ENCODE measurements at places on chromosomes 2 and 18.
A peak's percentile ranks its signal among the peaks of the same experiment; 100 is the strongest.

DNA sequence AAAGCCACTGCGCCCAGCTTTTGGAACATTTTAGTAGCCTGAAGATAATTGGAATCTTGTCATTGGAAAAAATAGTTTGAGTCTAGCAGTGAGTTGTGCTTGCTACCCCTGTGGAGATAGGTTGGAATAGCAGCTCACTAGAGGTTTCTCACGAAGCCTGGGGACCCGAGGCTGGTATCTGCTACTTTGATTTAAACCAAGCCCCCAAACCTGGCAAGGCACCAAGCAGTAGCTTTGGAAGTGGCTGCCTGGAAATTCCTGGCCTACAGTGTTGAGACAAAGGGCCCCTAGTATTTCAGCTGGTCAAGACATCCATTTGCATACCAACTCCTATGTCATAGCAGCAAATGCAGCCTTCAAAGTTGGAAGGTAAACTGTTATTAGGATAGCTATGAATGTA lies 42.1 kb downstream of the NOP58 start:
- DNase-seq = no peak

GRCh38 chr18:79600141-79600540 lies 79.5 kb upstream of the CTDP1 start:
- DNase-seq = no peak

GRCh38 chr2:205771031-205771430 lies 88.7 kb downstream of the NRP2 start:
- no peak for DNase-seq

DNA sequence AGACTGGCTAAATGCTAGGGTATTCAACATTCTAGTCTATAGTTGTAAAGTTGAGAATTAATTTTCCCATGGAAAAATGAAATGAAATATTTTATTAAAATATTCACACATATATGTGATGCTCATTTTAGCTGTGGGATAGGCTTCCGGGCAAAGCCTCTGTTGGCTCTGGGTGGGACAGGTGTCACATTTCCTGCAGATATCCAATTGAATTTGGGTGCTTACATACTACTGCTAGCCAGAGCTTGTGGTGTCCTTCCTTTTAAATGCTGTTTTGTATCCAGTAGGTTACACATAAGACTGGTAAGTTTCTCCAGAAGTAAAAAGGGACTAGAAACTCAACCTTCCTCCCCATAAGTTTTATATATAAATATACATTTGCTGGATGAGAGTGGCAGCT lies 73.8 kb downstream of the RPRM start:
- DNase-seq = no peak

DNA sequence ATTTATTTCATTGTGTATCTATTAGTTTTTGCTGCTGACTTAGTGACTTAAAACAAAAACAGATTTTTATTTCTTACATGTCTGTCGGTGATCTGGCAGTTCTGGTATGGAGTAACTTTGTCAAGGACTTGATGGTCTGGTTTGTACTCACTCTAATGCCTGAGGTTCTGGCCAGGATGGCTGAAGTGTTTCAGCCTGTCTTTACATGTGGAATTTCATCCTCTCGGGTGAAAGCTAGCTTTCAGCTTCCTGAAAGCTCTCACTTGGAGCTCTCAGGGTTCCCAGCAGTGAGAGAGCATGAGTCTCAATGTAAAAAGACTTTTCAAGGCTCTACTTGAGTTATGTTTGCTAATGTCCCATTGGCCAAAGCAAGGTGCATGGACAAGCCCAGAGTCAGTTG lies 216.4 kb downstream of the NR4A2 start:
- peak; percentile 3 for DNase-seq

DNA sequence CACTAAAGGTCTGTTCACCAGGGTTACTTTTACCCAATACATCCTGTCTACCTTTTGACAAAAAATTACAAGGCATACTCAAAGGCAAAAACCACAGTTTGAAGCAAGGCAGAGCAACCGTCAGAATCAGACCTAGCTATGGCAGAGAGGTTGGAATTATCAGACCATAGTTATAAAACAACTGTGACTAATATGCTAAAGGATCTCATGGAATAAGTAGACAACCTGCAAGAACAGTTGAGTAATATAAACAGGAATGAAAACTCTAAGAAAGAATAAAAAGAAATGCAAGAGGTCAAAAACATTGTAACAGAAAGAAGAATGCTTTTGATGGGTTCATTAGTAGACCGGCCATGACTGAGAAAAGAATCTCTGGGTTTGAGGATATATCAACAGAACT lies 318.8 kb upstream of the KCNH7 start:
- peak; percentile 53 for DNase-seq

GRCh38 chr2:152221839-152222238 lies 46.3 kb upstream of the STAM2 start:
- DNase-seq = peak; percentile 61

GRCh38 chr18:48811401-48811800 lies 139.4 kb downstream of the SMAD7 start:
- DNase-seq = no peak

DNA sequence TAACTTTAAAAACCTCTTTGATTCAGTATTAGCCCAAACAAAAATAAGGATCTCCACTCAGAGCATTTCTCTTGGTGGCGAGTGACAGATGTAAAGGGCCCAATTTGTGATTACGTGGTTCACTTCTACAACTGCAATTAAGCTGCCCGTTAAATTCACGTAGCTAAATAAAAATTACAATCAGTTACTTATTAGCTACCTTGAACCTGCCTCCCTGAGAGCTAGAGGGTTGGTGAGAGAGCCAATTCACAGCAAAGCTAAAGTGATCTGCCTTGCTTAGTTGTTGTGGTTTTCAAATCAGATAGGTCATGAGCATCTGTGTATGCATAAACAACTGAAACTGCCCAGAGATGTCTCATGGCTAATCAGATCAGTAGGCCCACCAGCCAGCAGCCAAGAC lies 156.7 kb downstream of the RNF152 start:
- DNase-seq = no peak

- no peak for DNase-seq
Observed at GRCh38 chr2:98245491-98245890, 100.8 kb upstream of the CNGA3 start.

- DNase-seq = no peak
Observed at GRCh38 chr2:184444623-184445223, 153.6 kb upstream of the ZNF804A start.

DNA sequence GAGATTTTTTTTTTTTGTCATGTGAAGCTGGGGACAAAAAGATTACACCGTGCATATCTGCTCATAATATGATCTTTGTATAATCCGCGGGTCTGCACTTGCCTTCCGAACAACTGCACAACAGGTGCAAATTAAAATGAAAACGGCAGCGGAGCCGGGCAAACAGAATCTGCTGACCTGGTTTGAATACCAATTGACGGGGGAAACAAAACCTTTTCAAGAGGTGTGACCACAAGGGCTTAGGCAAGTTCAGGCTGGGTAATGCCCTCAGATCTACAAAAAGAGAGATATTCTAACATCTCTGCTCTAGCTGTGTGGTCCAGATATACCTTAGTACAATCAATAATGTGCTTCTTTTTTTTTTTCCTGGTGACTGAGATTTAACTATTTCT lies 88.5 kb downstream of the ZEB2 start:
- DNase-seq = no peak

GRCh38 chr2:163852616-163853015 lies 116.8 kb upstream of the FIGN start:
- peak; percentile 16 for DNase-seq

GRCh38 chr2:221605751-221606240 lies 33.7 kb upstream of the EPHA4 start:
- DNase-seq = no peak

GRCh38 chr2:63950414-63950813 lies 68.8 kb downstream of the VPS54 start:
- DNase-seq = no peak

- DNase-seq = peak; percentile 62
Observed at GRCh38 chr2:60533101-60534051, 20.1 kb downstream of the BCL11A start.

DNA sequence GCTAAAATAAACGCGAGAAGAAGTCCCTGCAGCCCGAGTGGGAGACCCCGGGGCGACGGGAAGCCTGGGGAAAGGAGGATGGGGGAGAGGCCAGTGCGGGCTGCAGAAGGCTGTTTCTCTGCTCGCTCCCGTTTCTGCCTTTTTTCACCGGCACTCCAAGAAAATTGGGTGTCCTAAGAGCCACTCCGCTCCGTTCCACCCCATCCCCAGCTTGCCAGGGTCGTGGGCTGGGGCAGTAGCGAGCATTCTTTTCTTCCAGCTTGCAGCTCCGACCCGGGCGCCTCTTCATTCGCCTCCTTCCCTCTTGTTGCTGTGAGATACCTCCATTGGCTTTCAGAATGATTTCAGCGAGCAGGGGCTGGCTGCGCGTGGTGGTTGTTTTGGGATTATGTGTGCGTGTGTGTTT lies 1.1 kb downstream of the HOXD3 start:
- DNase-seq = no peak

GRCh38 chr2:135984199-135985017 lies 1.0 kb downstream of the DARS1 start:
- no peak for DNase-seq

- peak; percentile 78 for DNase-seq
Observed at GRCh38 chr18:49898421-49898820, 85.1 kb upstream of the ACAA2 start.

GRCh38 chr18:58140387-58141325 lies 96.6 kb downstream of the NEDD4L start:
- no peak for DNase-seq

DNA sequence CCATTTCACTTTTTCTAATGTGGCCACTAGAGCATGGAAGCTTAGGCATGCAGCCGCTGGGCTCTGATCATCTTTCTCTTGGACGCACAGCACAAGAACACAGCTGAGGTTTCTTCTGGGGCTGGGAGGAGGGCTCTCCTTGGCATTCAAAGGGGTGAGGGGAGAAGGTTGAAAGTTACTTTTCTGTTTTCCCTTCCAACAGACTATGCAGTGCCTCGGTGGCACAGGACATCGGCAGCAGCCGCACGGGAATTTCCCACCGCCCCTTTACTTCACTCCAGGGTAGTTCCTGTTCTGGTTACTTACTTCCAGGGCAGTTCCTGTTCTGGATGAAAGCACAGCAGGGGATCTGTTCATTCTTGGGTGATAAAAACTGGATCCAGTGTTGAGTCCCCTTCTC lies 18.9 kb upstream of the MAL start:
- no peak for DNase-seq

- DNase-seq = peak; percentile 66
Observed at GRCh38 chr2:233051241-233052149, 8.6 kb upstream of the INPP5D start.

- no peak for DNase-seq
Observed at GRCh38 chr2:119489232-119489952, 34.9 kb downstream of the SCTR start.

GRCh38 chr2:151230627-151231140 lies 31.0 kb downstream of the RBM43 start:
- no peak for DNase-seq

DNA sequence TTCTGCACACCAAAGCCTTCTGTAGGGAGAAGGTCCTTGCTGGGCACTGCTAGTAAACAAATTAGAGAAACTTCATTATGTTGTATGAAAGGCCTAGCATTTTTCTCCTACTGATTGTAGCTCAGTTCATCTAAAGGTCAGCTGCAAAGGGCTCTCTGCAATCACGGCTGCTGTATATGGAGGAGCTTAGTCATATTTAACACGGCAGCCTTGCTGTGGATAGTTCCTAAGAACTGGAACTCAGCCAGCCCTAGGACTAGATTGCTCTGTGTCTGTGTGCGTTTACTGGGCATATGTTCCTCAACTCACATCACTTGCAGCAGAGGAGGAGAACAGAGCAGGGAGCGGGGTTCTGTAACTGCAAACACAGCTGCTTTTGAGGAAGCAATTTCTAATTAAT lies 1103.9 kb upstream of the KLHL29 start:
- DNase-seq = peak; percentile 12

- DNase-seq = peak; percentile 51
Observed at GRCh38 chr18:2847317-2848246, 776 bp downstream of the EMILIN2 start.

GRCh38 chr2:55732854-55733253 lies 39.2 kb upstream of the PNPT1 start:
- no peak for DNase-seq

DNA sequence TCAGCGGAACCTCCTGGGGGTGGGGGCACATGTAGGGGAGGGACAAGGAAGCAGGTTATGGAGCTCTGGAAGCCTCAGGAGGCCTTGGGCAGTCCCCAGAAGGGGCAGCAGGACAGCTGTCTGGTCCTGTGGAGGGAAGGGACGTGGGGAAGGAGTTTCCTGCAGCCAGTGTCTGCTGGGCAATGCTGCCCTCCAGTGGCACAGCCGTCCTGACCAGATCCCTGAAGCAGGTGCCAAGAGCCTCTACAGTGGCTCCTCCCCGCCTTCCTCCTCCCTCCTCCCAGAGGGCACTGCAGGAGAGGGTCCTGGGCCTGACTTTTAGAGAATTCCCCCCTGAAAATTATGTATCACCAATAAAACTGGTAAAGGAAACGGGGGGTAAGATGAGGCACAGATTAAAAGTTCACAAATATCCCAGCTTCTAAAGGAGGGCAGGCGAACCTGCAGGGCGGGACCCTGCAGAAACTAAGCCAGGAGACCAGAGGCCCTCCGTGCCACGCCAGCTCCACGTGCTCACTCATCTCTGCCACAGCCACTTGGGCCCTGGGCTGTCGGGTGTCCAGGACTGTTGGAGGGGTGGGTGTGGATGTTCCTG lies 258.5 kb downstream of the TWIST2 start:
- DNase-seq = peak; percentile 48

DNA sequence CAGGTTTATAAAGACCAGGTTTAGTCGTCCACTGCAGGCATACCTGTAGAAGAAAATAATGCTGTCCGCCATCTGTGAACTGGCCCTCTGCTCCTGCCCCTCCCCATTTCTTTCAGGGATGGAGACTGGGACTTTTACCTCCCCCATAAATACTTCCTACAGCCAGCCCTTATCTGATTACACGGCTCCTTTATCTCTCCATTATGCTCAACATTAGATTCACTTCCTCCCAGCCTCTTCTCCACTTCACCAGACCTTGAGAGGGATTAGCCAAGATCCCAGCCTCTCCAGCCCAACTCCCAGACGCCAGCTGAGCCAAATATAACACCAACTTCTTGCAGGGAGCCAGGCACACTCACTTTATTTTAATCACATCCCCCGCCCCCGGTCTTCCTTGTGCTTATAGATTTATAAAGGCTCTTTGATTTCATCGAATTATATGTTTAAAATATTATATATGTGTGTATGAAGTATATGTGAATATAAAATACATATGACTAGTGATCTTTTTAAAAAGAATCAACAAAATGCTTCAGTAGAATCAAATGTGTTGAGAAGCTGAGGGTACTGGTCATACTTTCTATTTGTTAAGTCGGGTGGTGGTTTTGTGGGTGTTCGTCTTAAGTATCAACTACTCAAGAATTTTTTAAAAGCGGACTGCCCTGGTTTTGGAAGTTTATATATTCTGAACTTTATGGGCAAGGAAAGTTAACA lies 81.0 kb downstream of the SPRED2 start:
- no peak for DNase-seq

DNA sequence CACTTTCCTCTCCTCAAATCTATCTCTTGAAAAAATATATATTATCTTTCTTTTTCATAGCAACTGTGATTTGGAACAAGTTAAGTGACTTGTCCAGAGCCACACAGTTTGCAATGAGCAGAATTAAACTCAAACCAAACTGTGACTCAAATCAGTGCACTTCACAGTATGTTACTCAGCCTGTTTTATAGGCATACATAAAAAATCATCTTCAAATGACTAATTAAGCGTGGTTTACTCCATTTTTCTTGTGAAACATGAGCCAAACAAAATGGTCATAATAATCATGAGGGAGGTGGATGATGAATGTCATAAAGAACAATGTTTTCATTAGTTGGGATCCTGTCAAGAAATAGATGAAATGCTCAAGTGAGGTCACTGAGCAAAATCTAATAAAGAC lies 6.1 kb upstream of the CCDC178 start:
- DNase-seq = no peak

Data from astrocyte of the spinal cord (primary cell).